HS-27A (cell line): ENCODE measurements at places on chromosomes 5 and 9.
A peak's percentile ranks its signal among the peaks of the same experiment; 100 is the strongest.

- no peak for DNase-seq
These were observed 79.9 kb downstream of the RGS3 start for GRCh38 chr9:113543296-113543981.

GRCh38 chr9:30773427-30773826 is 1611.0 kb upstream of the ACO1 start:
- no peak for DNase-seq

GRCh38 chr9:132743931-132744479 is 73.7 kb downstream of the GTF3C4 start:
- DNase-seq, result no peak

DNA sequence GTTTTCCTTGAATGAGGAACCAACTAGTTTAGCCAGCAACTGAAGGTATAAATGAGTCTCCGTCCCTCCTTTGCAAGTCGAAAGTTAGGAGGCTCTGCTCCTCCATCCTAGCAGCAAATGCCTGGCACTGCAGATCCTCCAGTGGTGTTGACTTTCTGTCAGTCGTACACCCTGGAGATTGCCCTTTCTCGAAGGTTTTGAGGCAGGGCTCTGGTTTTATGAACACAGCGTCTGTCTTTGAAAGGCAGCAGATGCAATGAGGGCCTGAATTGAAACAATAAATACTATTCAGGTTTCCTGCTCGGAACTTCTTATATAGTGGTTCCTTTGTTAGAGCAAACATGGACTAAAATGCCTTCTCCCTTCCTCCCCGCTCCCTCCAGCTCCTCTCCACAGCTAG is 284.0 kb downstream of the TMEM38B start:
- no peak for DNase-seq

GRCh38 chr9:130431536-130432303 is 13.0 kb upstream of the ASS1 start:
- DNase-seq, result no peak

DNA sequence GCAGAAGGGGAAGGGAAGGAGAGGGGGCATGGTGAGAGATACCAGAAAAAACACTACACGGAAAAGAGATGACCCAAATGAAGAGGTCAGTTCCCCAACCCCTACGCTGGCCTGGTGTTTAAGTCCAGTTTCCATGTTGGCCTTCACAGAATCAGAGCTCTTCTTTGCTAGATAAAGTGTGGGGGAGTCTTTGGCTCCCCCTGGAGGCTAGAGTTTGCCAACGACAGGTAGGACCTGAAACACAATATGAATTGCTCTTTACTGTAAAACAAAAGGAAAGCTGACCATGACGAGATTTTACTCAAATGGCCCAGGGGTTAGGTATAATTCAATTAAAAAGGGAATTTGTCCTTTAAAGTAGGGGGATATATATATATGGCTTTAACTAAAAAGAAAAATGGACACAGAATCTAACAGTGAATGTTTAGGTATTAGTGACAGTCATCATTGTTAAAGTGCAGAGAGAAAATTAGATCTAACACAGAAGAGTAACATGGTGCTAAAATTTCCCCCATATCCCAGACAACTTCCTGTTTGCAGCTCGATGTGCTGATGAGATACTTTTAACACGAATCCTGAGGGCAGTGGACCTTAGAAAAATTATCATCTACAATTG is 92.0 kb downstream of the SV2C start:
- no peak for DNase-seq

GRCh38 chr5:137743031-137743640 is 7.2 kb upstream of the KLHL3 start:
- peak; percentile 12 for DNase-seq

- peak; percentile 60 for DNase-seq
These were observed 156.7 kb downstream of the EBF1 start for GRCh38 chr5:158943057-158943456.

GRCh38 chr5:151094030-151094851 is 13.4 kb upstream of the TNIP1 start:
- DNase-seq, result no peak

DNA sequence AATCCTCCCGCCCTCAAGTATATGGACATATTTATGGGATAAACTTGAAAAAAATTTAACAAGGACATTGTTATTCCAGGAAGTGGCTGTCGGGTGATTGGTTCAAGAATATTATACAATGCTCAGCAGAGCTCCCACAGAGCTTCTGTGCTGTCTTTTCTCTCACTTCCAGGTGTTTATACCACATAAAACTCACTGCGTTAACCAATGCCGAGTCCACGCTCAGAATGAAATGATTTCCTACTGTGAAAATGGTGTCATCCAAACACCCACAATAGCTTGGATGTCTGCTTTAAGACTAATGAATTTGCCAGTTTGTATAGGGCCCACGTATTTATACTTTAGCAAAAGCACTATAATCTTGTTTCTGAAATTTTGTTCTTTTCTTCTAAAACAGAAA is 368.2 kb downstream of the NDUFS4 start:
- no peak for DNase-seq

GRCh38 chr9:133149130-133150015 is 14.3 kb downstream of the GBGT1 start:
- DNase-seq, result peak; percentile 43

GRCh38 chr5:128174951-128175350 is 91.4 kb downstream of the SLC12A2 start:
- DNase-seq, result peak; percentile 59

- DNase-seq, result no peak
These were observed 11.7 kb upstream of the IRF1 start for GRCh38 chr5:132501961-132502931.

DNA sequence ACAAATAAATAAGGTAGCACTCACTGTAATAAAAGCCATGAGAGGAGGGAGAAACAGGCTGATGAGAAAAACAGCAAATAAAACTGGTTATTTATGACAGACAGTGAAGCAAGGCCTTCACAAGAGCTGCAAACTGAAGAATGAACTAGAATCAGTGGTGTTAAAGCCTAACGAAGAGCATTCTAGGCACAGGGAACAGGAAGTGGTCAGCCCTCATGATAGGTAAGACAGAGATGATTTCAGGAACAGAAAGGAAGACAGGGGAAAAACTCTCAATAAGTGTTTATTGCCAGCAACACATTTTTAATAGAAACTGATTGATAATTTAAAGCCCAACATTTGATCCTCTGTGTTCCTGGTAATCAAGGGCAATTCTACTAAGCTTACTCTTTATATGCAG is 124.5 kb downstream of the EDIL3 start:
- no peak for DNase-seq

DNA sequence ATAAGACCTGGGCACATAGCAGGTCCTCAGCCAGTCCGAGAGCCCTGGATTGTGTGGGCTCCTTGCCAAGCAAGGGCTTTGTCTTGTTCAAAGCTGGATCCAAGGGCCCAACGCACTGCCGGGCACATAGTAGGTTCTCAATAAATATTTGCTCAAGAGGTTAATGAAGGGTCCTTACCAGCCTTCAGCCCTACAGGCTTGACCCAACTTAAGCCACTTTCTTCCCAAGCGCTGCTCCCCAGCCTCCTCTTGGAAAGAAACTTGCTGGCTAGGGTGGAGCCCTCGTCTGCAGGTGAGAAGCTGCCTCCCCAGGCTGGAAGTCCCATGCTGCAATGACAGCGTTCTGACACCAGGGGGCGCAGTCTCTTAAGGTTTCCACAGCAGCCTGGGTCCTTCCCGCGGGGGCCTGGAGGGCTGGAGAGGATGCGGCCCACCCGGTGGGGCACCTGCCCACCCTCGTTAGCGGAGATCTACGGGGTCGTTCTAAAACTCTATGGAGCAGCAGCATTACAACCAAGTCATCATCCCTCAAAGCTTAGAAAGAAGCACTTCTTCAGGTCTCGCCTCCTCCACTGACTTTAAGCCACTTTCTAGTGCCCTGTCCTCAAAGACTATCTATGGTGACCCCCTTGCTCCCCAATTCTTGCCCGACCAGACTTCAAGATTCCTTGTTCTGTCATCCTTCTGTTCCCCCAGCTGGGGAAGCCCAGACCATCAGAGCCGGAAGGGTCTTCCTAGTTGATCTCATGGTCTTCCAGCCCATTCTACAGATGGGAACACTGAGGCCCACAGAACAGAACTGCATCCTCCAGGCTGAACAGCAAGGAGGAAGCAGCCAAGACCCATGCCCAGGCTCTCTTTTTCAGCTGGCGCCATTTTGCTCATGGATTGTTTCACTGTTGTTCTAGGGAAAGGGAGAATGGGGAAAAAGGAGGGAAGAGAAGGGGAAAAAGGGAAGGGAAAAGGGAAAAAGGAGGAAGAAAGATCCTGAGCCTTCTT is 115.4 kb downstream of the LHX2 start:
- no peak for DNase-seq

- no peak for DNase-seq
These were observed 4.9 kb downstream of the FSTL4 start for GRCh38 chr5:133607451-133607850.
